Activated T-cell treated with anti-CD3 and anti-CD28 coated beads, Interleukin-2, amount 50 U/mL, for 24 hours (primary cell): ENCODE measurements at places on chromosomes 3 and 15.

DNA sequence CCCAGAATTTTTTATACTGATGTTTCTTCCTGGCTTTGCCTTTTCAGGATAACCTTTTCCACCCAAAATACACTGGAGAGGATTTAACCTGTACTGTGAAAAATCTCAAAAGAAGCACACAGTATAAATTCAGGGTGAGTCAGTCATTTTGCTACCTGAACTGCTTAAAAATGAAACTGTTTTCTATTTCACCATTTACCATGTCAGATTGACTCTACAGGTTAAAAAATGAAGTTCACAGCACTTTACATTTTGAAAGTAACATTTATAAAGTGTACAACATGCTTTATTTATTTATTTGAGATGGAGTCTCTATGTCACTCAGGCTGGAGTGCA lies 115.2 kb downstream of the GHSR start:
- H3K27ac ChIP-seq = no peak overlapping the region
- peaks cover 3% of the 10 kb centered on the region for H3K4me1 ChIP-seq
- H3K4me3 ChIP-seq = no peak overlapping the region
- DNase-seq = no peak
- peaks cover 43% of the 10 kb centered on the region for H3K36me3 ChIP-seq

DNA sequence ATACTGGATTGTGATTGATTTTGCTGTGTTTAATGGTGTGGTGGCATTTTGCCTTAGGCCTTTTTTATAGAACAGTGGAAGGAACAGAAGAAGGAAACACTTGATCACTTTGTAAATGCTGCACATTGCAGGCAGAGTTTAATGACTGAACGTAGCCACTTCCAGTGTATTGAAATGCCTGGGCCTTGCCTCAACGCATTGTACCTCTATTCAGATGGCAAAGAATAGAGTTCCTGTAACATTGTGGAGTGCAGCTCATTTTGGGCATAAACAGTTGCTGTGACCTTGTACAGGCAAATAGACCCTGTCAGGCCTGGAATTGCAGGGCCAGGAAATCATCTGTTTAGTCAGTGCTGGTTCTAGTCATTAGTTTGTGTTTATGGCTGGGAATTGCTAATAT lies 225.0 kb downstream of the EPHA3 start:
- no peak overlapping the region for H3K4me3 ChIP-seq
- H3K36me3 ChIP-seq = no peaks in the 10 kb centered on the region
- H3K27ac ChIP-seq = no peak overlapping the region
- no peaks in the 10 kb centered on the region for H3K27me3 ChIP-seq
- no peak for DNase-seq

GRCh38 chr15:64824929-64825430 lies 467 bp downstream of the PIF1 start:
- H3K4me3 ChIP-seq = peak overlapping the region; percentile 82
- peak overlapping the region; percentile 85 for H3K27ac ChIP-seq
- H3K4me1 ChIP-seq = peaks cover 31% of the 10 kb centered on the region
- H3K27me3 ChIP-seq = peaks cover 20% of the 10 kb centered on the region

- H3K27me3 ChIP-seq = peaks cover 64% of the 10 kb centered on the region
- no peak for DNase-seq
Observed at GRCh38 chr15:96354731-96355567, 24.4 kb downstream of the NR2F2 start.

- no peaks in the 10 kb centered on the region for H3K36me3 ChIP-seq
- no peak for DNase-seq
- no peak overlapping the region for H3K27ac ChIP-seq
- peaks cover 1% of the 10 kb centered on the region for H3K4me1 ChIP-seq
- H3K4me3 ChIP-seq = no peak overlapping the region
Observed at GRCh38 chr3:194736277-194736895, 50.7 kb downstream of the FAM43A start.

GRCh38 chr3:123587401-123587800 lies 2.5 kb upstream of the HACD2 start:
- no peak overlapping the region for H3K4me3 ChIP-seq
- peaks cover 29% of the 10 kb centered on the region for H3K4me1 ChIP-seq
- no peaks in the 10 kb centered on the region for H3K27me3 ChIP-seq
- peaks cover 61% of the 10 kb centered on the region for H3K36me3 ChIP-seq
- DNase-seq = no peak

GRCh38 chr3:149481056-149481455 lies 6.6 kb downstream of the TM4SF4 start:
- H3K4me3 ChIP-seq = no peak overlapping the region
- peaks cover 10% of the 10 kb centered on the region for H3K27me3 ChIP-seq
- DNase-seq = no peak
- no peak overlapping the region for H3K27ac ChIP-seq
- H3K36me3 ChIP-seq = no peaks in the 10 kb centered on the region

GRCh38 chr3:140760324-140761075 lies 82.6 kb downstream of the TRIM42 start:
- H3K4me1 ChIP-seq = no peaks in the 10 kb centered on the region
- peaks cover 7% of the 10 kb centered on the region for H3K27me3 ChIP-seq
- no peak overlapping the region for H3K27ac ChIP-seq
- no peak overlapping the region for H3K4me3 ChIP-seq
- no peaks in the 10 kb centered on the region for H3K36me3 ChIP-seq

DNA sequence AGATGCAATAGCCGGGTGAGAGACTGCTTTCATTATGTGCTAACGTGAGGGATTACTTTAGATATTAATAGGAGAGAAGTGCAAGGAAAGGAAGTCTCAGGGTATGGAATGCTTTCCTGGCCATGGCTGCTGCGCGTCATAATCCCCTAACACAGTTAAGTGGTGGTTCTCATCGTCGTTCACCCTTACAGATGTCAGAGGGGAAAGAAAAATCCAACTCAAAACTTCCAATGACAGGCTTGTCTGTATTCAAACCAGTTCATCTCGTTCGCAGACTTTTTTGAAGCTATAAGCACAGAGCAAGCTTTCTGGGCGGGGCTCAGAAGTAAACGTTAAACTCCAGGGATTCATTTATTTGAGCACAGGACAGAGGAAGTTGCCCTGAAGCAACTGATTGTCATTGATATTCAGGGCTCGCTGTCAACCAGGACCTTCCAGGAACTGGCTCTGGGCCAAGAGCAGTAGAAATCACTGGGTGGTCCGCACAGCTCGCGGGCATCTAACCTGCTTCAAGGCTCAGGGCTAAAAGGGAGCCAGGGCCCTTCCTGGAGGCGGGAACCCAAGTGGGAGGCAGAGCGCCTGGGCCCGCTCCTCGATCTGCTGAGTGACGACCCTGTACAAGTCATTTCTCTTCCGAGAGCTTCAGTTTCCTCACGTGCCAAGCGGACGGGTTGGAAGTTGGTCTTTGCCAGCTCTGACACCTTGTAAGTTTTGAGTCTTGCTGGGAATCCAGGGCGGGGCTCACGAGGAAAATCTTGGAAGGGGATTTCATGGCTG lies 1.1 kb upstream of the LPP start:
- peaks cover 13% of the 10 kb centered on the region for H3K36me3 ChIP-seq
- H3K4me1 ChIP-seq = peaks cover 71% of the 10 kb centered on the region

- peaks cover 18% of the 10 kb centered on the region for H3K27me3 ChIP-seq
- no peak overlapping the region for H3K27ac ChIP-seq
- no peak for DNase-seq
- no peak overlapping the region for H3K4me3 ChIP-seq
Observed at GRCh38 chr15:55999658-56000057, 6.2 kb upstream of the NEDD4 start.

DNA sequence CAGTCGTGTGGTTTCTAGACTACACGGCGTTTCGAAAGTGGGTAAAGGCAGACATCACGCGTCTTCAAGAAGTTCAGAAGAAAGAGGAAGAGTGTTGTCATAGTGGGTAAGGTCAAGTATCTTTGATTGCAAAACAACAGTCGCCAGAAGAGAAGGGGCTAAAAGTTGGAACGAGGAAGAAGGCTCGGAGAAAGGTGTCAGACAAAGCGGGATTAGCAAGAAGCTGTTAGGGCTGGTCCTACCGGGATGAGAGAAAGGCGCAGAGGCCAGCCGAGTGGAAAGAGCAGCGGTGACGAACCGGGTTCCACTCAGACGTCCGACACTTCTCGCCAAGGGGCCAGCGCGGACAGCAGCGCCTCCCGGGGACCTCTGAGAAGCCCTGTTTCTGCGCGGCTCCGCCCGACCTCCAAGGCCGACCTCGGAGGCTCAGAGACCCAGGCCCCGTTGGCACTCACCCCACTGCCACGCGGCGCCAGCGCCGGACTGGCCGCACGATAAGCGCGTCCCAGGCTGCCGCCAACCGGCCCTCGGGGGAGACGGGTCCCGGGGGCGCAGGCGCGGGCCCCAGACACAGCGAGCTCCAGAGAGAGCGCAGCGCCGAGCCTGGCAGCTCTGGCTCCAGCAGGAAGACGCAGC lies 436 bp downstream of the ADPGK start:
- H3K27me3 ChIP-seq = no peaks in the 10 kb centered on the region
- peaks cover 78% of the 10 kb centered on the region for H3K4me1 ChIP-seq
- peak overlapping the region; percentile 97 for H3K27ac ChIP-seq

DNA sequence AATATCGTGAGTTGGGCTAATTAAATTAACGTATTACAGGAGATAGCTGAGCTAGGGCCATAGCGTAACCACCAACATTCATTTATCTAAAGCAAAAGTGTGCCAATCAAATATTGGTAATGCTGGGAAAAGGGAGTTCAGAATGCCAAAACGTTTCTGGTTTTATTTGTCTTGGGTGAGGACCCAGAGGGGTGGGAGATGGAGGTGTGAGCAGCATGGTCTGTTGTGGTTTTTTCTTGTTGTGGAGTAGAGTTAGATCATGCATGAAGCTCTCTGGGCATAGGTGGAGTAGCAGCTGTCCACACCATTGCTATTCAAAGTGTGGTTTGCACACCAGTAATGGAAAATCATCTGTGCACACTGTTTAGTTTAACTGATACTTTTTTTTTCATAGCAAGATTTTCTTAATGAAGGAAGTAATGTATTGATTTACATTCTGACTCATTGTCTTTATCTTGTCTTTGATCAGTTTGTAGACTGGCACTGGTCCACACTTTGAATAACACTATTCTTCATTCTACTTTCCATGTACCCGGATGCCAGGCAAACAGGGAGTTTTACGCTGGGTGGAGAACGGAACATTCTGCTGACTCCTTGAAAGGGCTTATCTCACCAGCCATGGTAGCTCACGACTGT lies 50.8 kb upstream of the CRTC3 start:
- no peak overlapping the region for H3K4me3 ChIP-seq
- no peaks in the 10 kb centered on the region for H3K27me3 ChIP-seq
- no peak for DNase-seq
- H3K4me1 ChIP-seq = peaks cover 32% of the 10 kb centered on the region

GRCh38 chr15:39075756-39076341 lies 505.0 kb upstream of the THBS1 start:
- no peaks in the 10 kb centered on the region for H3K36me3 ChIP-seq
- H3K4me1 ChIP-seq = no peaks in the 10 kb centered on the region
- H3K27ac ChIP-seq = no peak overlapping the region
- peaks cover 12% of the 10 kb centered on the region for H3K27me3 ChIP-seq

- no peaks in the 10 kb centered on the region for H3K36me3 ChIP-seq
- no peak for DNase-seq
- no peak overlapping the region for H3K27ac ChIP-seq
- H3K4me1 ChIP-seq = peaks cover 10% of the 10 kb centered on the region
- no peaks in the 10 kb centered on the region for H3K27me3 ChIP-seq
- no peak overlapping the region for H3K4me3 ChIP-seq
Observed at GRCh38 chr3:9226326-9226725, 23.1 kb downstream of the SRGAP3 start.

DNA sequence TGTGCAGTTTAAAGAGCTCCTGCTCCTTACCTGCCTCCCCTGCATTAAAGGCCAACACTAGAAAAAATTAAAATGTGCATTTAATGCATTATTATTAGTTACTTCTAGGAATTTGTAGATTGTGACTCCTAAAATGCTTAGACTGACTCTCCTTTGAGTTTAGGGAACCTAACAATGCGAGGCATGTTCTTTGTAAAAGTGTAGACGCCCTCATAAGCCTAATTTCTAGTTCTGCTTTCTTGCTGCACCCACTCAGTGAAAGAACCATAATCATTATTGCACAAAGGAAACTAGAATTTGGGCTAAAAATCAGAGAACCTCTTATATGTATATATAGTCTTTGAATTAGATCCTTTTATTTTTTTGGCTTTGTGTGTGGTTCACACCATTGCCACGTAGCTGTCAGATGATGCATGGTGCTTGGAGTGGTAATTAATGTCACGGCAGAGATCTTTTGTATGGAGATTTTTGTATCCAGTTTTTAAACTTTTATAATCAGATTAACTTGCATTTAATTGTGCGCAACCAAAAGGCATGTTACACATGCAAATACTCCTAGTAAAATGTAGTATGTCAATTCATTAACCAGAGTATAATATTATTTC lies 710 bp downstream of the ABHD10 start:
- no peak for DNase-seq
- H3K27me3 ChIP-seq = no peaks in the 10 kb centered on the region
- peaks cover 56% of the 10 kb centered on the region for H3K36me3 ChIP-seq
- H3K4me3 ChIP-seq = peak overlapping the region; percentile 94
- H3K27ac ChIP-seq = peak overlapping the region; percentile 95
- H3K4me1 ChIP-seq = peaks cover 47% of the 10 kb centered on the region

- H3K4me3 ChIP-seq = no peak overlapping the region
- no peaks in the 10 kb centered on the region for H3K36me3 ChIP-seq
- peak overlapping the region; percentile 15 for H3K27ac ChIP-seq
- no peak for DNase-seq
Observed at GRCh38 chr3:16186086-16186485, 11.6 kb downstream of the GALNT15 start.

DNA sequence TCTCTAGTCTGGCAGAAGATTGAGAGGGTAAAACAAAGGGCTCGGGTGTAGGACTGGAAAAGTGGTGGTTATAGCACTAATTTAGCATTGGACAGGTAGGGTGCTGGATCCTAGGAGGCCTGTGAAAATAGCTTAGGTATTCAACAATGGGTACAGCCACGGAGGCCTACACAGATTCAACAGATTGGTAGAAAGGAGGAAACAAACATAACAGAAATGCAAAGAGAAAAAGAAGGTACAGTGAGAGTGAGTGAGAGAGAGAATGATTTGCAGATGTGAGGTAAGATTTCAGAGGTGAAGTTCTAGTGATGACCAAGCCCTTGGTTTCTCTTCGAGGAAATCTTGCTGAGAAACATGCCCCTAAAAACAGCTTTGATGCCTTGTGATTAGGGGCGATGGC lies 37.9 kb downstream of the ADIPOQ start:
- H3K36me3 ChIP-seq = peaks cover 7% of the 10 kb centered on the region
- H3K27me3 ChIP-seq = no peaks in the 10 kb centered on the region

DNA sequence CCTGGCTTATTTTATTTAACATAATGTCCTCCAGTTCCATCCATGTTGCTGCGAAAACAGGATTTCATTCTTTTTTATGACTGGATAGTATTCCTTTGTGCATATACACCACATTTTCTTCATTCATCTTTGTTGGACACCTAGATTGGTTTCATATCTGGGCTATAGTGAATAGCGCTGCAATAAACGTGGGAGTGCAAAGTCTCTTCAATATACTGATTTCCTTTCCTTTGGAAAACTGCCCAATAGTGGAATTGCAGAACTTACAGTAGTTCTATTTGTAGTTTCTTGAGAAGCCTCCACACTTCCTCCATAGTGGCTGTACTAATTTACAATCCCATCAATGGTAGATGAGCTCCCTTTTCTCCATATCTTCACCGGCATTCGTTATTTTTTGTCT lies 72.5 kb upstream of the KLHL25 start:
- H3K4me3 ChIP-seq = no peak overlapping the region
- H3K27me3 ChIP-seq = peaks cover 2% of the 10 kb centered on the region
- H3K4me1 ChIP-seq = no peaks in the 10 kb centered on the region
- H3K27ac ChIP-seq = no peak overlapping the region

- H3K4me3 ChIP-seq = no peak overlapping the region
- peaks cover 17% of the 10 kb centered on the region for H3K36me3 ChIP-seq
- no peak for DNase-seq
- H3K27me3 ChIP-seq = no peaks in the 10 kb centered on the region
Observed at GRCh38 chr15:90375071-90375470, 13.0 kb upstream of the IQGAP1 start.
